Hepatocyte (in vitro differentiated cells): ENCODE measurements at places on chromosomes 2 and 18.

DNA sequence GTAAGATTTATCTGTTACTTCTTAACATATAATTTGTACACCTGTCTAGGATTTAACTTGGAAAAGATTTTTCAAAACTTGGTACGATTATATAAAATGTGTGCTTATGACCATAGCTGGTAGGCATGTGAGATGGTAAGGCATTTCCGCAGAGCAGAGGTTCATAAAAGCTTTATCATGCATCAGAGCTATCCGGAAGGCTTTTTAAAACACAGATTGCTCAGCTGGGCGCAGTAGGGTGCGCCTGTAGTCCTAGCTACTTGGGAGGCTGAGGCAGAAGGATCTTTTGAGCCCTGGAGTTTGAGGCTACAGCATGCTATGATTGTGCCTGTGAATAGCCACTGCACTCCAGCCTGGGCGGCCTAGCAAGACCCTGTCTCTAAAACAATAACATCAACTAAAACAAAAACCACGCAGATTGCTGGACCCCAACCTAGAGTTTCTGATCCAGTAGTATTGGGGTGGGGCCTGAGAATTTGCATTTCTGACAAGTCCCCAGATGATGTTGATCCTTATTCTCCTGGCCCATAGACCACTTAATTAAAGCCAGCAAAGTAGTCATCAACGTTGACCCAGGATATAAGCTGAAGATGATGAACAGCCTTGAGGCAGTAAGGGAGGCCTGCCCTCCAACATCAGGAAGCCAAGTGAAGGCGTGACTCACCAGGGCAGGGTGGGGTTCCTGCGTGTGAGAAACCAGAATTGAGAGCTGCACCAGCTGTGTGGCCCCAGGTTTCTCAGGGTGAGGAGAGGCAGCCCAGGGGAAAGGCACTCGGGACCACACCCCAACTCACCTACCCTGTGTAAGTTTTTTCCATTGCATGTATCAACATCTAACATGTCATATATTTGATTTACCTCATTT lies 21.6 kb upstream of the SLC20A1 start:
- peak; percentile 63 for DNase-seq

DNA sequence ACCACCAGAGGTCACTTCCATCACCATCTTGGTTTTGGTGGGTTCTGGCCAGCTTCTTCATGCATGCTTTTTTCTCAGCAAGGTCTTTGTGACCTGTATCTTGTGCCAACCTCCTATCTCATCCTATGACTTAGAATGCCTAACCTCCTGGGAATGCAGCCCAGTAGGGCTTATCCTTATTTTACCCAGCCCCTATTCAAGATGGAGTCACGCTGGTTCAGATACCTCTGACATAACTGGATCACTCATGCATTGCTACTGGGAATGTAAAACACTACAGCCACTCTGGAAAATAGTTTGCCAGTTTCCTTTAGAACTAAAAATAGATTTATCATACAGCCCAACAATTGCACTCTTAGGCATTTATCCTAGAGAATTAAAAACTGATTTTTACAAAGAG lies 219.2 kb downstream of the IRS1 start:
- DNase-seq, result no peak

GRCh38 chr2:57407772-57408201 lies 638.8 kb upstream of the VRK2 start:
- DNase-seq, result no peak

DNA sequence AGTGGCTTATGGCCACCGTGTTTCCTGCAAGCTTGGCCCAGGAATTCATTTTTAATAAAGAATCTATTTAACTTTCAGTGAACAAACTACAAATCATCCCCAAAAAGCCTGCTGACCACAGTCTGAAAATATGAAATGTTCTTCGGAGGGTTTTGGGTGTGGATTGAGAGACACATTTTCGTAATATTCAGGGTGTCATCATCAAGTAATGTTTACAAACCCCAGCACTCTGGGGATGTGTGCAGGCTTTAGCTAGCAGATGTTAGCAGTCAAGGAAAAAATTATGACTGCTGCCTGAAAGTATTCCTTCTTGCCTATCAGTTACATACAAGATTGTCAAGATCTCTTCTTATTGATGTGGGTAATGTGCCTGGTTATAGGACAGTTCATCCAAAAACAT lies 143.9 kb upstream of the FN1 start:
- DNase-seq, result peak; percentile 13

DNA sequence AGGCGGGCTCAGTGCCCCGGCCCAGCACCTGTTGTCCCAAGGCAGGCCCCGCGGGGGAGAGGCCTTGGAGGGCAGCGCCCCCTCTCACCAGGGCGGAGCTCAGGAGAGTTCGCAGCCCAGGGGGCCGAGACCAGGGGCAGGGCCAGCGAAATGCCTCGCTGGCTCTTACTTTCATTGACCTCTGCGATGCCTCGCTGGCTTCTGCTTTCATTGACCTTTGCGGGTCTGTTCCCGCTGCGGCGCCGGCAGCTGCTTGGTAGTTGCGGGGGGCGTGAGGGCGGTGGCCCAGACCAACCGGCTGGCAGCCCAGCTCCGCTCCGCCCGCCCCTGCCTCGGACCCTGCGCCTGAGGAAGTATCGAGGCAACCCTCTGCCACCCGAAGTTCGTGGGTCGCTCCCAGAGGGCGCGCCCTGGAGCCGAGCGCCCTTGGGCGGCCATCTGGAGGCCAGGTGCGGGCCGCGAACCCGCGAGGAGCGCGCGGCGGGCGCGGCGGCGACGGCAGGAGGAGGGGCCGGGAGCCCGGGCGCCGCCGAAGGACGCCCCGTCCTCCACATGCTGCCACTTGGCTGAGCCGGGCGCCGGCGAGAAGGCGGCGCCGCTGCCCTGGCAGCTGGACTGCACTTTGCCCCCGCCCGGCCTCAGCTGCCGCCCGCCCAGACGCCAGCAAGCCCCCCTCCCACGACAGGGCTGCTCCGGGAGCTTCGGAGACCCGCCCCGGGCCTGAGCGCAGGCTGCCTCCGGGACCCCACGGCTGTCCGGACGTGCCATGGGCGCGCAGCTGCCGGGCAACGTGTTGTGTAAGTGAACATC lies 118.0 kb upstream of the MSTN start:
- peak; percentile 81 for DNase-seq

GRCh38 chr2:237057107-237057506 lies 28.6 kb upstream of the COPS8 start:
- DNase-seq, result no peak

DNA sequence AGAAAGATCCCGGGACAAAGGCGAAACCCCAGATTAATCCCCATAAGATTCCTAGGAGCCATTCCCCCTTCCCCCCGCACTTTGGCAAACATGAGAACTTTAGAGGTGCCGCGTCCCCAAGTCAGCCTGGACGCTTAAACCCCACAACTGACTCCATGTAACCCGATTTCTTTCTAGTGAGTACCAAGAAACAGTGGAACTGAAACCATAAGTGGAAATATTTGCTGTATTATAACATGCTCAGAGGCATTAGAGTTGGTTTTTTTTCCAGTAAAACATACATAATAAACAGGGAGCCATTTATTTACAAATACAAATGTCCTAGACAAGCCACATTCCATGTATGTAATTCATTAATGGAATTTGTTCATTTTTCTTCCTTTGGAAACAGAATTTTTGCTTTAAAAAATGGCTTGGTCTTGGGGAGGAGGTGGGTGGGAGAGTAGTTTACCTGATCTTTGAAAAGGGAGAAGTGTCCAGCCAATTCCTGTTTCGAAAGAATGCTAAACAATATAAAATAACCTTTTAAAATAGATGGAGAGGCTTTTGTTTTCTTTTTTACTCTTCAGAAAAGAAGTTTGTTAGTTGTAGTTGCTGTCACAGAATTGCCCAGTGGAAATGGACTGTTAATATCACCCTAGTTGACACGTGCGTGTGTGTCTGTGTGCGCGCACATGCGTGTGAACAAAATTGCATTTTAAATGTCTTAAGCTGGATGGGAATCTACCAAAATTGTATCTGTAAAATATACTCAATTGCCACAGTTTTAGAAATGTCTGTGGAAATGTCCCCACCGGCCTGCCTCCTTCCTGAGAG lies 10.6 kb downstream of the POU3F3 start:
- DNase-seq, result no peak

GRCh38 chr2:104521247-104521646 lies 332.7 kb upstream of the POU3F3 start:
- DNase-seq, result no peak

GRCh38 chr18:10170375-10170774 lies 256.6 kb downstream of the VAPA start:
- DNase-seq, result no peak

DNA sequence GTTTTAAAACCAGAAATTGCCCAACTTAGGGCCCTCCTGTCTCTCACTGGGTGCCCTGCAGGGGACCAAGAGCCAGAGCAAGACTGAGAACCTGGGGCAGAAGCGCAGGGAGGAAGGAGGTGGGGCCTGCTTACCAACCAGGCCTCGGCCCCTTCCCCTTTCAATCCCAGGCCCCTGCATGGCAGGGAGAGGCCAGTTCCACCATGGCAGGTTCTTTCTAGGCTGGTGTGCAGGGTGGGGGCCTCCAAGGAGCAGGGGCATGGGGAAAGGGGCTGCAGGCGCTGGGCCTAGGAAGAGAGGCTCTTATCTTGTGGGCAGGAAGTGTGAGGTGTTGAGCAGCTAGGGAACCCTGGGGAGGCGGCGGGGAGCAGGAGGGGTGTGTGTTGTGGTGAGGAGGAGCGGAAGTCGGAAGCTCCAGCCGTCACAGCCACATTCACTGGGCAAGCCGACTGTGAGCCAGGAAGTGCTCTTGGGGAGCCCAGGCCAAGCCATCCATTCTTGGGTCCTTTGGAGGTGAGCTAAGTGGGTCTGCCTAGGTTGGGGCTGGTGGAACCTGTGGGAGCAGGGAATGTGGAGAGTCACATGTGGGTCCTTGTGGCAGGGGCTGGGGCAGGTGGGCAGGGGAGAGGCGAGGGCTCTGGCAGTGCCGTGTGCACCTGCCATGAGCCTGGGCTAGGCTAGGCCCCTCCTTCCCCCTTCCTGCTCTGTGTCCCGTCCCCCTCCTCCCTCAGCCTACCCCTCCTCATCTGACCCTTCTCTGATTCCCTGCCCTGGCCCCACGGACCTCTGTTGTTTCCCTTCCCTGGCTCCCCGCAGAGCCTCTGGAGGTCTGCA lies at the start of gene PSD4:
Gene PSD4, plus strand, starts transcription at position 430 of the 834 bp plus-strand sequence. CDS start 8,486 bp downstream, outside the sequence.
- DNase-seq, result no peak

DNA sequence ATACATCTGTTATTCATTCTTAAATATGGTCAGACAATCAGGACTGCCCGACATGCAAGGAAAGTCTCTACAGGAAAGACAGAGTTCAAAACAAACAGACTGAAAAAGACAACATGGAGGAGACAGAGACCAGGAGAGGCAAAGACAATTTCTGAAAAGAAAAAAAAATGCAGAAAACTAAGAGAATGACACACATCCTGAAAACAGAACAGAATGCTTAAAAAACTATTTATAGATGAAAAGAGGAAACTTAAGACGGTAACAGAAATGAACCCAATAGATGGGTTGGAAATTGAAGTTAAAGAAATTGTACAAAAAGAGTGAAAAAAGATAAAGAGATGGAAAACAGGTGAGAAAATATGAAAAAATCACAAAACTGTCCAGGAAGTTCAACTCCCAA lies 95.7 kb downstream of the BCL2 start:
- DNase-seq, result no peak

DNA sequence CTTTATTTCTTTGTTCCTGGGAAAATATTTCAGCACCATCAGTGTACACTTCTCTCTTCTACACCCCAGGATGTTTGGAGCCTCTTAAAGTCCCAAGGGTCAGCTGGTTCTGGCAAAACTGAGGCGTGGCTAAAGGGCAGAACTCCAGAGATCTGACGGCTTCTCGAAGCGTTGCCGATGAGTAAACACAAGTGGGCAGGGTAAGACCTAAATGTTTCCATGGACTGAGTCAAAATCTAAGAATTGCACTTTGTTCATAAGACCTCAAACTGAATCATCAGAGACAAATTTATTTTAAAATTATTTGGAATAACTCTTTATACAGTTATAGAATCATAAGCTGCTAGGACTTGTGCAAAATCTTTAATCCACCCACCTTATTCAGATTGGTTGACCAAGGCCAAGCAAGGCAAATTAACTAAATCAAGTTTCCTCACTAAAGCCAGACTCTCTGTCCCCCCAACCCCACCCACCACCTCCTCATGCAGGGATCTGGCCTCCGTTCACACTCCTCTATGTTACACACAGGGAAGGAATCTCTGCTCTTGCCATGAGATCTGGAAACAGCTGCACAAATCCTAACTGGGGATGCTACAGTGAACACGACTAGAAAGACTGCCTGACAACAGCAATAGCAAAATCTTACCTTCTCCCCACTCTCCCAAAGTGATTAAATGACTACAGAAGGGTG lies 342.6 kb upstream of the KLHL29 start:
- DNase-seq, result no peak

- DNase-seq, result no peak
Observed at GRCh38 chr2:63866009-63866709, 24.5 kb downstream of the UGP2 start.

DNA sequence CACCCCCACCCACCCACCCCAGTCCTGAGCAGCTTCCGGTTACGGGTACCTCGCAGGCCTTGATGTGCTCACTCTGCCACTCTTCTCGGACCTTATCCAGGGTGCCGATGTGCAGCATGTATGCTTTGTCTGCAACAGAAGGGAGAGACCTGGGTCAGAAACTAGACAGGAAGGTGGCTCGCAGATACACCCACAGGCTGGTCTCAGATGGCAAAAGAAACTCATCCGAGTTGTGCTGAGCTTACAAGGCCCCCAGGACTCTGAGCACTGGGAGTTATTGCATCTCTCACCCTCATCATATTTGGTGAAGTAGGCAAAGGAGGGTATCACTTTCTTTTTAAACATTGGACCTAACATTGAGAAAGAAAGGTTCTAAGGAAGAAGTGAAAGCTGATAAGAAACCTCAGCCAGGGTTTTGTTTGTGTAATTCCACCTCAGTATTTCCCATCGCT lies 30.6 kb upstream of the EPG5 start:
- DNase-seq, result no peak

- no peak for DNase-seq
Observed at GRCh38 chr2:143564419-143564818, 435.2 kb downstream of the ARHGAP15 start.

GRCh38 chr2:153105829-153106578 lies 372.6 kb downstream of the RPRM start:
- DNase-seq, result no peak

- no peak for DNase-seq
Observed at GRCh38 chr18:51149670-51150069, 47.8 kb downstream of the MEX3C start.

DNA sequence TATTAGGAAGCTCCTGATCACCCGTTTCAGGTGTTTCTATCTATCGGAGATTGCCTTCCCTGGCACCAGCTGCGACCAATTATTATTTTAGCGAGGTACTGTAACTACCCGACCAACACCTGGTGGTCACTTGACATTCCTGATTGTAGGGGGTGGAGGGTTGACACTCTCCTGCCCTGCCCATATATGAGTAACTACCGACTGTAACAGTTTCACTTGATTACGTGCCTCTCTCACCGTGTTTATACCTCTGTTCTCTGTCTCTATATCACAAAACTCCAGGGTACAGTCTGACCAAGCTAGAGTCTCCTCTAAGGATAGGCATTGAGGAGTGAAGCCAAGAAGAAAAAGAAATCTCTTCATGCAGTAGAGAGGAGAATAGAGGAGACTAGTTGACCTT lies 268.0 kb upstream of the LRATD1 start:
- no peak for DNase-seq

DNA sequence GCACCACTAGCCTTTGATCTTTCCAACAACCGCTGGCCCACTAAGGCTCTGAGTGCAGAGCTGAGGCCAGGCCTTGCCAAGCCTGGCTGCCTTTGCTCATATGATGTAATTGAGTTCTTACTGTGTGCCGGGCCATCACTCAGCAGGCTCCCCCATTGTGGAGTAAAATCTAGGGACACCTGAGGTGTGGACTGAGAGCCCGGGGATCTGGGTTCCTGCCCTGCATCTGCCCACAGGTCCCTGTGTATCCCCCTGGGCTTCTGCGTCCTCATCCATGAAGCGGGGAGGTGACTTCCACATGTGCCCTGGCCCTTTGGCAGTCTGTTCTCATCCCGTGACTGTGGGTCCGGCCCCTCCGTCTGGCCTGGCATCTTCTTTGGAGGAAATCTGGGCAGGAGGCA lies 33.8 kb downstream of the GREB1 start:
- DNase-seq, result no peak
